ENCODE measurements at places on chromosomes 7 and 10. TPM values are rescaled to one million over a fixed set of nuclear protein-coding genes. Genes with fewer than 3 reads are reported as not detected.

WIPF3 gene
- total RNA-seq: not detected

ZCCHC24 gene
- total RNA-seq: 50.7 TPM

GPR158 gene
- total RNA-seq: 0.13 TPM

C10orf90 gene
- total RNA-seq: 3.9 TPM

TMEM209 gene
- 23.5 TPM for total RNA-seq

CPA5 gene
- total RNA-seq: 0.13 TPM

TUBB8 gene
- not detected for total RNA-seq

NOS3 gene
- total RNA-seq: 1.8 TPM

TMEM229A gene
- total RNA-seq: not detected

RBP3 gene
- not detected for total RNA-seq

LAMTOR4 gene
- total RNA-seq: 64.1 TPM

MMD2 gene
- total RNA-seq: not detected

TMEM184A gene
- total RNA-seq: 0.26 TPM

WEE2 gene
- not detected for total RNA-seq

UPK3BL2 gene
- 0.54 TPM for total RNA-seq

ADARB2 gene
- 0.86 TPM for total RNA-seq

Data from articular chondrocyte of knee joint (primary cell).